ENCODE measurements at places on chromosomes 4 and X.

GRCh38 chr4:82017680-82018079 is 356.1 kb downstream of the HNRNPD start:
- no peak for DNase-seq

DNA sequence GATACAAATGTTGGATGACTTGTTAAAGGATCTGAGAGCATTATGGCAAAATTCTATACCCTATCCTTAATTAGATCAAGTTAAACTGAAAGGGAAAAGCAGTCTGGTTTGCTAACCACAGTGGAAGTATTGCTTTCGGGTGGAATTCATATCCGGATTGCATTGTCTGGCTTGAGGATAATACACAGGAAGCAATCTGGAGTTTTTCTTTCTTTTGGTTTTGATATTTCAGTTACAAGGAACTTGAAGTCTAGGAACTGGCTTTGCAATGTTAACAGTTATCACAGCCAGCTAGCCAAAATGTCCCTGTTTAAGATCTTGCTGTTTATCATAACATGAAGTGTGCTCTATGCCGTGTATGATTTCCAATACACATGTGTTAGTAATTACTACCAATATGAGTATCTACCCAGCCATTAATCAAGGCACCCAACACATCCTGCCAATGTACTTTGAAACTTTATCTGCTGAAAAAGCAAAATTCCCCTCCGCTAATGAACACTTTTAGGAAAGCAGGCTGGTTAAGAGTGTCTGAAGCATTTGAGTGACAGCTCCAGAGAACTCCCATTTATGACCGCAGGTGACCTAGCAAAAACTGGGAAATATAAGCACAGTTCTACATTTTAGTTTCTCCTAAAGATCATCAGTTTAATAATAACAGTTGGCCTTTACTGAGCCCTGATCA is 146.4 kb downstream of the PALLD start:
- no peak for DNase-seq

DNA sequence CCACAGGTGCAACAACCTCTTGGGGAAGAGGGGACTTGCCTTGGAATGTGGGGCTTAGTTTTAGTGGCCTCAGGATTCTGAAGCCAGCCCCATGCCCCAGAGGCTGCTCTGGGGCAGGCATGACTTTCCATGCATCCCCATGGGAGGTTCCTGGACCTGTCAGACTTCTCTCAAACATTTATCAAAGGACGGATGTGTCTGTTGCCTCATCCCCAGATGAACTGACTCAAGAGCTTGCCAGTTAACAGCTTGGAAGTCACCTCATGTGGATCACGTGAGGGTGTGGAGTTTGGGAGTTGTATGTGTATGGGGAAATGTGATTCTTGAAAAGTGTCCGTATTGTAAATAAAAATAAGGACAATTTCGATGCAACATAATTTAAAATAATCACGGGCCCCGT is 341.5 kb downstream of the ARHGAP10 start:
- no peak for DNase-seq

- DNase-seq, result no peak
These were observed 21.9 kb upstream of the GPR78 start for GRCh38 chr4:8558080-8558960.

- no peak for DNase-seq
These were observed 812.3 kb upstream of the FRG1 start for GRCh38 chr4:189128341-189128740.

- no peak for DNase-seq
These were observed 417.6 kb upstream of the ZFP42 start for GRCh38 chr4:187577941-187578480.

DNA sequence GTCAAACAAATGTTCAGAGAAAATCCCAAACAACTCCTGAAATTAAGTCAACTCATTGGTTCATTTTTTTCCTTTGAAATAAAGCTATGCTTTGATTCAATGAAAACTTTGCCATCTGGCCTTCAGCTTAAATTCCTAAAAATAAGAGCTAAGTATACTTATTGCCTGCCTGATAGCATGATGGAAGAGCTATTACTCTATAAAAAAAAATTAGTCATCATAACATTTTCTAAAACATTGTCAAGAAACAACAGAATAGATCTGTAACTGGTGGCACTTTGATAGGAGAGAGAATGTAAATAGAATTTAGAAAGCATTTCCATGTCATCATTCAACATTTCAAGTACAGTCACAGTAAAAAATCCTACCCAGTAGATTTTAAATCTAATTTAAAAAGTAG is 136.6 kb downstream of the CORIN start:
- no peak for DNase-seq

DNA sequence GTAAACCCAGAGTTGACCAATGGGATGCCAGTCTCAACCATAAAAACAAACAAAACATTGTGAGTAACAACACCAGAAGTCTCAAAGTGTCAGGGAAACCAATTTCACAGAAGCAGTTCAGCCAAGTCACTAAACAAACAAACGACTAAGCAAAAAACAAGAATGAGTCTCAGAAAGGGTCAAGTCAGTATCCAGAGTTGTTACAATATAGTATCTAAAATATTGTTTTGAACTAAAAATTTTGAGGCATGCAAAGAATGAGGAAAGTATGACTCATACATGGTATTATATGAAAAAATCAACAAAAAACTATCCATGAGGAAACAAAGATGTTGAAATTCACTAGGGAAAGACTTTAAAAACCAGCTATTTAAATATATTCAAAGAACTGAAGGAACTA is 70.6 kb downstream of the AR start:
- DNase-seq, result no peak

- DNase-seq, result peak; percentile 14
These were observed 80.2 kb upstream of the CBLL2 start for GRCh38 chrX:22192419-22193060.

GRCh38 chr4:40349561-40350198 is 14.5 kb downstream of the CHRNA9 start:
- DNase-seq, result no peak

DNA sequence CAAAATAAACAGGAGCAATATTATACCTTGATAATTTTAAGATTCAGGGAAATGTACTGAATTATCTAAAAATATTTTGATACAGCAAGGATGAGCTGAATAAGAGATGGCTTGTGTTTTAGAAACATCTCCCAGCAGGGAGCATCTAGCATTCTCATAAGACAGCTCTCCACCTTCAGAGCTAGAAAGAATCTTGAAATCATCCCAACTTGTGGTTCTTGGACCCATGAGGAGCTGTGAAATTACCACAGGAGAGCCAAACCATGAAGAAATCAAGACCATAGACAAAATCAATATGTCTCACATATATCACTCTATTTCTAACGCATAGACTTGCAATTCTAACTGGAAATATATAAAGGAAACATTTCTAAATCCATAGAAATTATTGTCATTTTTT is 210.6 kb upstream of the DKK2 start:
- DNase-seq, result no peak

- DNase-seq, result no peak
These were observed 142.9 kb upstream of the MBNL3 start for GRCh38 chrX:132631579-132632232.

GRCh38 chr4:164442180-164442579 is 311.8 kb upstream of the SMIM31 start:
- no peak for DNase-seq

DNA sequence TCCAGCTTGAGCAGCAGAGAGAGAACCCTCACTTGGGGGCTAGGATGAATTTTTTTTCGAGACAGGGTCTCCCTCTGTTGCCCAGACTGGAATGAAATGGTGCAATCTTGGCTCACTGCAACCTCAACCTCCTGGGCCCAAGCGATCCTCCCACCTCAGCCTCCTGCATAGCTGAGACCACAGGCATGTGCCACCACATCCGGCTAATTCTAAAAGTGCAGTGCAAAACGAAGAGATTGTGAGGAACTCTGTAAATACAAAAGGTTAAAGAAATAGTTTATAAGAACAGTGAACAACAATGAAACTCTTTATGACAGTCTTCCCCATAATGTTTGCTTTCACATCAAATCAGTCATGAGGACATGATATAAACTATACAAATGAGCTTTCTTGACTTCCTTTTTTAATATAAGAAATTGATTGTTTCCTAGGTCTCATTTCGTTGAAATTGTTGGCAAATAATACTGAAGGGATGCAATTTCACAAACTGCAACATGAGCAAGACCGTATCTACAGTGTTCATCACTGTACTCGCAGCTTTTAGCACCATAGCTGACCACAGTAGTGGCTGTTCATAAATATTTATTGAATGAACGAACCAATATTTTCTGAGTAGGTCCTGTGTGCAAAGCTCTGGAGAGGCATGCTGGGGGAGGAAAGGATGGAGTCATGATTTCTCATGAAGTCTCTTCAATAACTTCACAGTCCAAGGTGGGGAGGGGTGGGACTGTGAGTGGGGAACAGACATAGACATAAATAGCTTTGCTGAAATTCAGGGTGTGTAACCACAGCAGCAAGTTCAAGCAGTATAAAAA is 116.1 kb downstream of the SHROOM3 start:
- DNase-seq, result no peak

DNA sequence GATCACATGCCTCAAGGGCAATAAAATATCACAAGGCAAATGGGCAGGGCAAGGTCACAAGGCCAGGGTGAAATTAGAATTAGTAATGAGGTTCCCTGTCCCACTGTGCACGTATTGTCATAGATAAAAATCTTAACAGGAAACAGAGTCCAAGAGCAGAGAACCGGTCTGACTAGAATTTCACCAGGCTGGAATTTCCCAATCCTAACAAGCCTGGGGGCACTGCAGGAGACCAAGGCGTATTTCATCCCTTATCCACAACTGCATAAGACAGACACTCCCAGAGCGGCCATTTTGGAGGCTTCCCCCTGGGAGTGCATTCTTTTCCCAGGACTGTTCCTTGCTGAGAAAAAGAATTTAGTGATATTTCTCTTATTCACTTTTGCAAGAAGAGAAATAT is 25.9 kb upstream of the PRDM5 start:
- DNase-seq, result no peak

GRCh38 chrX:19852014-19853005 is 35.1 kb downstream of the SH3KBP1 start:
- no peak for DNase-seq

- DNase-seq, result no peak
These were observed 13.8 kb downstream of the PNMA6E start for GRCh38 chrX:153387345-153387744.

DNA sequence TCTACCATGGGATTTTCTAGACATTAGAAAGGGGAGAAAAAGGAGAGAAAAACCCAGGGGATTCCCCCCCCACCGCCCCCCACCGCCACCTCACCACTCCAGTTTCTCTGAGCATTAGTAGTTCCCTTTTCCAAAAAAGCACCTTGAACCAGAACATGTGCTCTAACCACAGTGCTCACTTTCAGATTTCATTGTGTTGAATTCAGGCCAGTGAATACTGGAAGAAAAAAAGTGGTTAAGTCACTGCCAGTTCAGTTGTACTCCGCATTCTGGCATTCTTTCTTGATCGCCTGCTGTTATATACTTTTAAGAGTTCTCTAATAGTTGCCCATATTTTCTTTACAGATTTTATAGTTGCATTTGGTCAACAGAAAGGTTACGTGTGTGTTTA is 40.9 kb downstream of the JADE3 start:
- no peak for DNase-seq

DNA sequence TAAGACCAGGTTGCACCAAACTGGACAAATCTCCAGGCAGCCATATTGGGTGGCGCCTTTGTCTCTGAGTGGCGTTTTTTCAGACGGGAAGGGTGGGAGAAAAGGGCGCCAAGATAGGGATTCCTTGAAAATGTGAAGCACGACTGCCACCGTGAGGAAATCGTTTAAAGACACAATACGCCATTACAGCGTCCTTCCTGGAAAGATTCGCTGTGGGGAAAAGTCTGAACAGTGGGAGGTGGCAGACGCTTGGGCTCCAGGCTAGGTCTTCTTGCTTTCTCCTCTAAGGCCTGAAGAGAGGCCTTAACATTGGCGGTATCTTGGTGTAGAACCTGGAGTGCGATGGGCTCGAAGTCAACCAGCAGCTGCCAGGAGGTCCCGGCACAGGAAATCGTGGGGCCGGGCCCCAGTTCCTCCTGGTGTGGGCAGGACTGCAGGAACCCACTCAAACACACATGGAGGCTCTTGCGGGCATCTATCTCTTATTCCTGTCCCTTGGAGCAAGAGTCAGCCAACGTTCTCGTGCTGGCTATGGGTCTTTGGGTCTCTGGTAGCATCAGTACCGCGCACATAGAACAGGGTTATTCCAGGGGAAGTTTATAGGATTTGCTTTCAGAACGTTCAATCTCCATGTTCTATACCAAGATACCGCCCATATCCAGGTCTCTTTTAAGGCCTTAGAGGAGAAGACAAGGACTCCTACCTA is 208.8 kb downstream of the OR13H1 start:
- peak; percentile 59 for DNase-seq

GRCh38 chr4:14149176-14150053 is 521.9 kb upstream of the BOD1L1 start:
- DNase-seq, result no peak

- DNase-seq, result no peak
These were observed 315.9 kb downstream of the MAPK10 start for GRCh38 chr4:86043755-86044592.

- DNase-seq, result no peak
These were observed 178.4 kb upstream of the GPR101 start for GRCh38 chrX:137212078-137212632.

GRCh38 chrX:127884921-127885320 is 167.3 kb downstream of the ACTRT1 start:
- no peak for DNase-seq

DNA sequence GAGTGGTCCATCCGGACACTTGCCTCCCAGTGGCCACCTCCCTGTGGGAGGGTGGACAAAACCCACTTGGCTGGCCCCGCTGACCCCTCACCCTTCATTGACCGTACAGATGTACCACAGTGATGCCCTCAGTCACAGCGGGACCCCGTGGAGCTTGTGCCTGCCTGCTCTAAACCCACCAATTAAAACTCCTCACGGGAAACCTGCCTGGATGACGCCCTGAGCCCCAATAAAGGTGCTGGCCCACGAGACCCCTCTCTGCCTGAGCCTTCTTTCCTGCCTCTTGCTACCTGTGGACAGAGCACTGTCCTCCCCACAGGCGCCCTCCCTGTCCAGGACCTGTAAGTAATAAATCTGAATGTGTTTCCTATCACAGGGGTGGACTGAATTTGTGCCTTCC is 32.9 kb downstream of the RNF212 start:
- DNase-seq, result no peak

DNA sequence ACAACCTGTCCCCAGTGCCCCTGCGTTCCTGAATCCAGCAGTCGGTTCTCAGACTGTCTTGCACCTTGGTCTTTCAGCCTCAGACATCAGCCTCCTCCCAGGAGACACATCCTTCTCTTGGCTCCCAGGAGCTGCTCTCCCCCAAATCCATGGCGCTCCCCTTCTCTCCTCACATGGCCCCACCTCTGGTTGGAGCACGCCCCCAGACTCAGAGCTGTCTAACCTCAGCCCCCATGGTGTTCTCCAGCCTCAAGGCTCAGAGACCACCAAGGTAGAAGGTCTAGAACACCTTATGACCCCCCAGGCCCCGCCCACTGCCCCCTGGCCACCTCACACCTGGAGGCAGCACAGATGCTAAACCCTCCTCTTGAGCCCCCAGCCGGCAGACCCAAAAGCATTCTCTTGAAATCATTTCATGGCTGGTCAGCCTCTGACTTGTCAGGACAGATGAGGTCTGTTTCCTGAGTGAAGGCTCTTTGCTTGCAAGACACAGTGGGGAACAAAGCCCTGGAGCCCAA is 47.9 kb downstream of the ADRA2C start:
- DNase-seq, result no peak
